GM23248 (cell line): ENCODE measurements at places on chromosomes 4 and X. TPM values are rescaled to one million over a fixed set of nuclear protein-coding genes. Genes with fewer than 3 reads are reported as not detected.
A peak's percentile ranks its signal among the peaks of the same experiment; 100 is the strongest.

SMR3B gene
- total RNA-seq = not detected in 2 replicates

HMX1 gene
- not detected in 2 replicates for total RNA-seq

PGRMC1 gene
- total RNA-seq = 238 and 245 TPM in 2 replicates

- DNase-seq = no peak
These were observed 132.1 kb downstream of the SNCA start for GRCh38 chr4:89704651-89705395.

- DNase-seq = no peak
These were observed 5.5 kb upstream of the FAM47E start for GRCh38 chr4:76246025-76246424.

- DNase-seq = peak; percentile 84
These were observed 82.2 kb downstream of the MAML3 start for GRCh38 chr4:140071806-140072205.

DNA sequence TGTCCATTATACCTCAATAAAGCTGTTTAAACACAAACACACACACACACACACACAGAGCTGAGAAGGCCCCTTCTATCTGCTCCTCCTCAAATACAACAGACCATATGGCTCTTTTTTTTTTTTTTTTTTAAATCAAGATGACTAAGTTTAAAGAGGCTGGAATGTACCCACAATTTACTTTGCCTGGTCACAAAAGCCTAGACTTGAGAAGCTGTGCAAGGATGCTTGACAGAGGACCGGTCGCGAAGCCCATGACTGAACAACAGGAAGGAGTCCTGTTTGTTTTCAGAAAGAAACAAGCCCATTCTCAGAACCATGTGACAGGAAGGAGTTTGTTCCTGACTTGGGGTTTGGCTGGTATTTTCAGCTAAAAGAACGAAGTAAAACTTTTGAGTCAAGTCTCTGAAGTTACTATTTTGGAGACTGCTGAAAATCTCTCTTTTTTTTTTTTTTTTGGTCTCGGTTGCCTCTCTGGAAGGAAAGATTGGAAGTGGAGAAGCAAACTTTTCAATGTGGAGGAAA is 650.9 kb upstream of the TENM3 start:
- no peak for DNase-seq

GRCh38 chrX:107683124-107683895 is 55.0 kb downstream of the PRPS1 start:
- DNase-seq = peak; percentile 17

DNA sequence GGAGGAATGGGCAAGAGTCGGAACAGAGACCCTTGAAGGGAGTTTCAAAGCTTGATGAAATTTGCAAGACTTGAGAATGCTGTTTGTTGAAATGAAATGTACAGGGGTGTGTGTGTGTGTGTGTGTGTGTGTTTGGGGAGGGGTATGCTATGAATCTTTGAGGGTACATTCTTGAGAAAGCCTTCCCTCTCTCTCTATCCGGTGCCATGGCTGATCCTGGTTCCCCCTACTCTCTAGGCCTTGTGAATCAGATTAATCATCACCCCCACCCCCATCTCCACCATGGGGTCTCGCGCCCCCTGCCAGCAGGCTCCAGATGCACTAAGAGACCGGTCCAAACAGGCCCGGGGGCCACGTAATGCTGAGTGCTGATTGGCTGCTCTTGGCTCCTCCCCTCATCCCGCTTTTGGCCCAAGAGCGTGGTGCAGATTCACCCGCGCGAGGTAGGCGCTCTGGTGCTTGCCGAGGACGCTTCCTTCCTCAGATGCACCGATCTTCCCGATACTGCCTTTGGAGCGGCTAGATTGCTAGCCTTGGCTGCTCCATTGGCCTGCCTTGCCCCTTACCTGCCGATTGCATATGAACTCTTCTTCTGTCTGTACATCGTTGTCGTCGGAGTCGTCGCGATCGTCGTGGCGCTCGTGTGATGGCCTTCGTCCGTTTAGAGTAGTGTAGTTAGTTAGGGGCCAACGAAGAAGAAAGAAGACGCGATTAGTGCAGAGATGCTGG is at the start of gene HTR2C:
TSS of gene HTR2C (plus strand) at position 441 of the 729 bp plus-strand sequence. CDS start 142,851 bp downstream, outside the sequence.
- no peak for DNase-seq

DNA sequence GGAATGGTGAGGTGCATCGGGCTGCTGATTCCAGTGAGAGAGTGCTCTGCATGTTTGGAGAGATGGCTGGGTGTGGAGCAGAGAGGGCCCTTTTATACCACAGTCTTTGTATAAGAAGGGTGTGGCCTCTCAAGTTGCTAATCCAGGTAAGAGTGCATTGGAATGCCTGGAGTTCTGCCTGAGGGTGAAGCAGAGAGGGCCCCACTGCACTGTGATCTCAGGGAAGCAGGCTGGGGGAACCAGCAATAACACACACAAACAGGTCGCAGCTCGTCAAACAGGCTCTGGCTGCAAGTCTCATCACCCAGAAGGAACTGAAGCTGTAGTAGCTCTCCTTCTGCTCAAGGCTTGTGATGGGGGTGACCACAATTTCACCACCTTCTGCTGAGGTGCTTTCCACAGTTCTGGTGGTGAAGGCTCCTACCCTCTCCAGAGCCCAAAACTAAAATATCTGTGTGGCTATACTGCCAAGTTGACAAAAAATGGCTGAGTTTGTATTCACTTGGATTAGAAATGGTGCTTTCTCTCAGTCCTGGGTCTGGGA is 687.4 kb upstream of the HS3ST1 start:
- no peak for DNase-seq

DNA sequence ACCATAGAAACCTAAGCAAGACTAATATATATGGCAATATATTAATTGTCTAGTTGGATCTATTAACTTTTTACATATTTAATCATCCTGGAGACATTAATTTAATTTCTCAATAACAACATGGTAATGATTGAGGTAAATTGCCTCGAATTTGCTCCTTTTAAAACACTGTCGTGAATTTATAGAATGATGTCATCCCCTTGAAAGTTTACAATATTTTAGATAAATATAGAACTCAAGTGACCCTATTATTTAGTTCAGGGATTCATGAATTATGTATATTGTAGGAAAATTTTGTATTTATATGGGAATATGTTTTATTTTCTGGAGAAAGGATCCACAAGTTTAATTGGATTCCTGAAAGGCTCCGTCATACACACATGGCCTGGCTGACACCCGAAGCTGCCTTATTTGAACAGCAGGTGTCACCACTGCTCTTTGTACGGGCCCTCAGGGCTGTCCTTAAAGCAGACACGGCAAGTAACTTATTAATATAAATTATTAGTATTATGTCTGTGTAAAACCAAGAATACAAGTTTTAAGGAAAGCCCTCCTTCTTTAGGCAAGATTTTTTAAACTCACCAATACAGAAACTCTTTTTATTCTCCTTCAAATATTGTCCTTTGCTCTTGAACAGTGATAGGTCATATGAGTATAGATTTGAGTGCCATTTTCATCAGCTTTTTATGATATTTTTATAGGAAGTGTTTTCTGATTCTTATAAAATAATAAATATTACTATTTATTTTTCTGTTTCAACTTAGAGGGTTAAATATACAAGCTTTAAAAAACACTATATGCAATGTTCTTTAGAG is 1.9 kb upstream of the PLRG1 start:
- peak; percentile 89 for DNase-seq
